AG09319 (cell line): ENCODE measurements at places on chromosomes 4 and X.

- DNase-seq, result no peak
Measured at GRCh38 chrX:115226929-115227328, 7.0 kb downstream of the LRCH2 start.

GRCh38 chrX:37910186-37910585, 62.8 kb upstream of the DYNLT3 start:
- DNase-seq, result no peak

- DNase-seq, result peak; percentile 46
Measured at GRCh38 chrX:106894392-106894909, 8.7 kb downstream of the RIPPLY1 start.

DNA sequence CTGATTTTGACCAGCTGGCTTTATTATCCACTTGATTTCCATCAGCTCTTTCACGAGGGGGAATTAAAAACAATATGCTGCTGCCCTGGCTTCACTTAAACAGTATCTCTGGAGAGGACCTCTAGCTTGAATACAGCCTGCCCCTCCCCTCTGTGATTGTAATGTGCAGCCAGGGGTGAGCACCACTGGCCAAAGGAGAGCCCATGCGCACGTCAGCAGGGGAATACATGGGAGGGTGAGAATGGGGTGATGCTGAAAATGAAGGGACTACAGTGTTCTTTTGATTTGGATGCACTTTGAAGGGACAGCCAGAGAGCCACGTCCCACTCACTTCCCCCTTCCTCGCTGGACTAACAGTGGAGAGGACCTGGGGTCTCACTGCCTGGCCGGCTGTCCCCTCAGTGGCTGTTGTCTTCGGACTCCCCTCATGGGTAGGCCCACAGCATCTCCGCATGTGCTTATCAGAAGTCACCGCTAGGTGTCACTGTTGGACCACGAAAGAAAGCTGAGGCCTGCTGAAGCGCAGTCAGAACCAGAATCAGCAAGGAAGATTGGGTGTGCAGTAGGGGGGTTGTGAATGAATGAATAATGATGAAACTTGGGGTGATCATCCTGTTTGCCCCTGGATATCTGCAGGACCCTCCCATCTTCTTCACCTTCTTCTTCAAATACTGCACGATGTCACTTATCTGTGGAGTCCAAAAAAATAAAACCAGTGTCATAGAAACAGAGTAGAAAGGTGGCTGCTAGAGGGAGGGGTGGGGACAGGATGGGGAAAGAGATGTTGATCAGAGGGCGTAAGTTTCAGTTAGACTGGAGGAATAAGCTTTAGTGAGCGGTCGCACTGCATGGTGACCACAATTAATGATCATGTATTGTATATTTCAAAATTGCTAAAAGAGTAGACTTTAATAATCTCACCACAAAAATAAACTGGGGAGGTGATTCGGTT, 32.8 kb downstream of the CLCN4 start:
- no peak for DNase-seq

DNA sequence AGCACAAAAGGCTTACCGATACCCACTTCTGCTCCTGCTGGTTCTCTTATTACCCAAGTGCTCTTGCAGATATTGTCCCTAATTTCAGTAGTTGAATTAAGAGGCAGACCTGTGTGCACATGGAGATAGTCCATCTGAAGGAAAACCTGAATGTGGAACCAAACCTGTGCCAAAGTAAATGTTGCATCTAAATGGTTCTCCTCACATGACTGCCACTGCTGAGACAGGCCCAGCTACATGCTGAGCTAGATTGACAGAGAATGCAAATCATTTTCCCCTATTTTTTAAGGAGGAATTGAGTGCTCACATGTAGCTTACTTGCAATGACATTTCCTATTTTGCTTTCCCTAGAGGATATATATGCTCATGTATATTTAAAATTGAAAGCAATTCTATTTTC, 609.1 kb upstream of the TECRL start:
- DNase-seq, result no peak

GRCh38 chr4:144575181-144575580, 70.8 kb upstream of the HHIP start:
- DNase-seq, result no peak

DNA sequence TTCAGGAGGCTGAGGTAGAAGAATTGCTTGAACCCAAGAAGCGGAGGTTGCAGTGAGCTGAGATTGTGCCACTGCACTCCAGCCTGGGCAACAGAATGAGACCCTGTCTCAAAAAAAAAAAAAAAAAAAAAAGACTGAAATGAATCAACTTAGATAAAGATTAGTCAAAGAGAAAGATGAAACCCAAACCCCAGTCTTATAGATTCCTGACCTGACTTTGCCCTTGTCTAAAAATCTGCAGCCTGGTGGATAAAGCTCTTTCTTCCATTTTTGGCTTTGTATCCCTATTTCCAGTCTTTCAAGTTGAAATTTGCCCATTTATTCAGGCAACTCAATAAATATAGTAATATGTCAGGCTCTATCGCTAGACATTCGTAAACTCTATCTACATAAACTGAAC, 39.3 kb upstream of the SPINK2 start:
- DNase-seq, result no peak

GRCh38 chr4:128191115-128191781, 96.4 kb downstream of the PGRMC2 start:
- DNase-seq, result peak; percentile 45

- DNase-seq, result no peak
Measured at GRCh38 chr4:25749150-25749794, 93.6 kb downstream of the SLC34A2 start.

DNA sequence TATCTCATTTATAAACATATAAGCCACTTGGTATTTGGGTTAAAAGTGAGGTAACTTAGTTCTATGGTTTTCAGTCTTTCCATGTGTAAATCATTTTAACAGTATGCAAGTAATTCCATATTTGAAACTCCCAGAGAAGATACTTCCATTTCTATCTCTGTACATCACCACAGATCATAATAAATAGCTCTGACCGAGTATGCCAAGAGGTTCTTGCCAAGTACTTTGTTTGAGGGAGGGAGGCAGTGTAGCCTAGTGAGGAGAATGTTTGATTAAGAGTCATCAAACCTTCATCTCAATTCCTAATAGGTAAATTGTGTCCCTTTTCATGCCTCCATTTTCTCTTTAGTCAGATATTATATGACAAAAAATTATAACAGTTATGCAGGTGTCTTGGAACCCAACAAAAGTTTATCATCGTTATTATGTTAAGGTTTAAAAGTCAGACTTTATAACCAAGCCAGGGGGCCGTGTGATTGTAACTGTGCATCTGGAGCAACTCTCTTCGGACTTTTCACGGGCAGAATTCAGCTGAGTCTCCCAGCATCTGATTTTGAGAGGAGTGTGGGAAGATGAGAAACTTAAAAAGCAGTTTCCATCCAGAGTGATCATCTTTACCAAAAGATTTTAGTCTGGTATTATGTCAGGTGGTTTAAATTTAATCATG, 123.8 kb downstream of the ANK2 start:
- no peak for DNase-seq
